Stimulated activated CD4-positive, alpha-beta T cell treated with anti-CD3 and anti-CD28 coated beads, Interleukin-12 subunit alpha, Interleukin-12 subunit beta, amount 100 ng/mL, for 48 hours (primary cell): ENCODE measurements at places on chromosomes 2 and 18.

DNA sequence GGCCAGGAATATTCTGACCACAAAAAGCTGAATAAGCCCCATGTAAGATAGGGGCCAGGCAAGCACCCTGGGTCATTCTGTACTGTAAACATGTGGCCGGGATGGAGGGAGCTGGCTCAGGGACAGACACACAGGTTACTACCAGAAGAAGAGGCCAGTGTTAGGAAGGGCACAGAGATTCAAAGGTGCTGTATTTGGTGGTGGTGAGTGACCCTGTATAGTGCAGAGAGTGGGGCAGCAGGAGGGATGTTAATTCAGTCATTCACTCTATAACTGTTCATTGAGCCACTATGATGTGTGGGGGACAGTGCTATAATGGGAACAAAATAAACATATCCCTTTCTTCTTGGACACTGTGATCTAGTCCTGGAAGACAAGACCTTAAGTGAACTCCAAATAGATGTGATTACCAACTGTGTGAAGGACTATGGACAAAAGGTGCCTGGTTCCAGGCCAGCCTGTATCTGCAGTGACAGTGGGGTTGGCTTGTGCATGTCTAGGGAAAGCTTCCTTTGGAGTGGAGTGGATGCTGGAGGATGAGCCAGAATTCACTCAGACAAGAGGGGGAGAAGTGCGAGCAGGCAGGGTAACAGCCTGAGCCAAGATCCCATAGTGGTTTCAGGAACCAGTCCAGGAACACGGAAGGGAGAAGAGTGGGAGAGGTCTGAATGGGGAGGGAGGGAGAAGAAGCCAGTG, 8.3 kb downstream of the MOCOS start:
- DNase-seq: no peak

DNA sequence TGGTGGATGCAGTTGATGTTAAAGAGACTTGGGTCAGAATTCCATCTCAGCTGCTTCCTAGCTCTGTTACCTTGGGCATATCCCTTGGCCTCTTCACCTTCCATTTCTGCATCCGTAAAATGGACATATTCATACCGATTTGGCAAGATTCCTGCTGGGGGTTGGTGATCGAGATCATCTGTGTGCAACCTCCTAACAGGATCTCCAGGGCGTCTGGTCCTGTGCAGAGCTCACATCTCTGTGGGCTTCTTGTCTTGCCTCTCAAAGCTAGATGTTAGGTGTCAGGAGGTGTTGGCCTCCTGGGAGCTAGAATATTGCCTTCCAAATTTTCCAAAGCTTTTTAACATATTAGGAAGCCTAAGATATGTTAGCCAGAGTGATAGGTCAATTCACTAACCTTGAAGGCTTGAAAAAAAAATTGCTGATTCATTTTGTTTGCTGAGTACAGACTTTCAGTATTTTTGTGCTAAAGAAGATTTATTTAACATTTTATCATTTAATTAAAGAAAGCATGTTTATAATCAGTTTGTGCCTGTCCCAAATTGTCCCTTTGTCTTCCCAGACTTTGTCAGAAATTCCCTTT, 69.7 kb upstream of the ZNF516 start:
- no peak for DNase-seq

DNA sequence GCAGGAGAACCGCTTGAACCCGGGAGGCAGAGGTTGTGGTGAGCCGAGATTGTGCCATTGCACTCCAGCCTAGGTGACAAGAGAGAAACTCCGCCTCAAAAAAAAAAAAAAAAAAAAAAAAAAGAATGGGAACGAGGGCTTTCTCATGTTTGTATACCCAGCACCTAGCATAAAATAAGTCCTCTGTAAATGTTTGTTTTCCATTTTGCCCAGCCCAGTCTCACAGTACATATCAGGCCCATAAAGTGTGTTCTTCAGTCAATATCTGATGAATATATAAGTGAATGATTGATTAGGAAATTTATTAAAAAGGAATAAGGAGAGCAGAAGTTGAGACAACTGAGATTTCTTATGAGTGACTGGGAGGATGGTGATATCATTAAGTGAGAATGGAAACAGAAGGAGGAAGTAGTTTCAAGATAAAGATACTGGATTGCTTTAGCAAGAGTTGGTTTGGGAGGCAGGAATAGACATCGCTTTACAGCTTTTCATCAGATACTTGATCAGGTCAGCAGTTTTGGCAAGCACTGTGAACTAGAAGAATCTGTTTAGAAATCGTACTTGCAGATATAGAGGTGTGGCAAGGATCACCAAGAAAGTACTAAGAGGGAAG, 327.5 kb downstream of the KIAA1328 start:
- DNase-seq: no peak

GRCh38 chr2:22273853-22274252, 1111.1 kb upstream of the KLHL29 start:
- DNase-seq: no peak
